MV-4-11 (cell line): ENCODE measurements at places on chromosomes 4 and X.
A peak's percentile ranks its signal among the peaks of the same experiment; 100 is the strongest.

- DNase-seq: no peak
Measured at GRCh38 chr4:137635601-137636000, 103.3 kb upstream of the PCDH18 start.

GRCh38 chr4:185280608-185281007 is 71.2 kb downstream of the SNX25 start:
- DNase-seq: no peak

- DNase-seq: peak; percentile 64
Measured at GRCh38 chr4:170446782-170447181, 357.0 kb upstream of the AADAT start.

- DNase-seq: no peak
Measured at GRCh38 chr4:109067508-109068235, 234.8 kb downstream of the COL25A1 start.

DNA sequence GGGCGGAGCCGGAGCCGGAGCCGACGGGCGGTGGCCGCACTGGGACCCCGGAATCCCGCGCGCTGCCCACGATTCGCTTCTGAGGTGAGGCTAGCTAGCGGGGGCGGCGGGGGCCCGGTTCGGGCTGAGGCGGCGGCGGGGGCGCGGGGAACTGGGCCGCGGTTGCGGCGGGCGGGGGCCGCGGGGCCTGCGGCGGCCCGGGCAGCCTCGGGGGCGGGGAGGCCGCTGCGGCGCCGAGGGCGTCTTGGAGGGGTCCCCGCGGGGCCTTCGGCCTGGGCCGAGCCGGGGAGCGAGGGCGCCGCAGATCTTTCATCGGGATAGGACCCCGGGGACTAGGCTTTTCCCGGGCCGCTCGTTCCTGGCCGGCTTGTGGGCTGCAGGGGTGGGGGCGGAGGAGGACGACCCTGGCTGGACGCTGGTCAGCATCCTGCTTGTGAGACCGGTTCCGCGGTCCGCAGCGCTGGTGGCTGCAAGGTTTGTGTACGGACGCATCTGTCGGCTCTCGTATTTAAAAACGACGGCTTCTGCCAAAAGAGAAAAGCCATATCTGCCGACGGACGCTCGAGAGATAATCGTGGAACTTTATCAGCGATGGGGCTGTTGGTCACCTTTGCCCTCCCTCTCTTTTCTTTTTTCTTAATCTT is 419 bp downstream of the ADD1 start:
- no peak for DNase-seq
